H1 (cell line): ENCODE measurements at places on chromosomes 6 and 20. TPM values are rescaled to one million over a fixed set of nuclear protein-coding genes. Genes with fewer than 3 reads are reported as not detected.
A peak's percentile ranks its signal among the peaks of the same experiment; 100 is the strongest.

DNA sequence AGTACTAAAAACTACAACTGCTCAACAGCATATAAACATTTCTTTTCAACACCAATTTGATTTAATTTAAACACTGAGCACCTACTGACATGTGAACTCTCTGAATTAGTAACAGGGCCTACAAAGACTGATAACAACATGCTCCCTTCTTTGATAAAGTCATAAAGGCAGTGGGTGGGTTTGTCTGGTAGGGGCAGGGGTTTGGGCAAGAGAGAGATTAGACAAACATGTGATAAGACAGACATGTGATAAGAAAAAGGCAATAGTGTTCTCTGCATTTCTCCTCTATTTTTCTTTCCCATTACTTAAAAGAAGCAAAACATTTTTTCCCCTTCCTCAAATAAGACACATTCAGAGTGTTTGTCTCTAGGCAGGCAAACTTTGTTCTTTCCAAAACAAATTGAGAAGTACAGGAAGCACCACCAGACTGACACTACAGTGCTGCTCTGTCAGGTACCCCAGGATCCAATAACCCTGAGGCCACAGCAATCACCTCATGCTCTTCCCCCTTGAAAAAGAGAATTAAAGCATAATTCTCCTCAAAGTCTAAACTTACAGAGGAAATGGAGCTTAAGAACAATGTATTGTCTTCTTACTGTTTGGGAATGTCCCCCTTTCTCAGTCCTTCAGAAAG lies 11.9 kb downstream of the C6orf52 start:
- no peak for DNase-seq
- peaks cover 4% of the 10 kb centered on the region for H3K4me1 ChIP-seq
- no peak overlapping the region for H3K4me3 ChIP-seq
- H3K27ac ChIP-seq, result no peak overlapping the region
- H3K36me3 ChIP-seq, result no peaks in the 10 kb centered on the region

The ZC2HC1B gene
- not detected in 2 replicates for total RNA-seq

GRCh38 chr20:9258901-9259300 lies 190.0 kb downstream of the PLCB4 start:
- H3K27me3 ChIP-seq, result no peaks in the 10 kb centered on the region
- no peak for DNase-seq
- no peaks in the 10 kb centered on the region for H3K4me1 ChIP-seq
- H3K4me3 ChIP-seq, result no peak overlapping the region
- H3K36me3 ChIP-seq, result no peaks in the 10 kb centered on the region

GRCh38 chr6:138275976-138276375 lies 57.7 kb upstream of the PBOV1 start:
- H3K27me3 ChIP-seq, result no peaks in the 10 kb centered on the region
- no peak overlapping the region for H3K27ac ChIP-seq
- H3K4me1 ChIP-seq, result no peaks in the 10 kb centered on the region
- H3K4me3 ChIP-seq, result no peak overlapping the region

The CCHCR1 gene
- total RNA-seq, result 38.0 and 38.2 TPM in 2 replicates

The KCNS1 gene
- total RNA-seq, result 1.8 and 1.9 TPM in 2 replicates

- no peaks in the 10 kb centered on the region for H3K27me3 ChIP-seq
- H3K4me1 ChIP-seq, result no peaks in the 10 kb centered on the region
- H3K27ac ChIP-seq, result no peak overlapping the region
Measured at GRCh38 chr6:117687021-117687648, 11.9 kb downstream of the NUS1 start.

GRCh38 chr20:24403406-24403805 lies 66.0 kb upstream of the SYNDIG1 start:
- no peak for DNase-seq
- H3K27me3 ChIP-seq, result no peaks in the 10 kb centered on the region
- H3K27ac ChIP-seq, result no peak overlapping the region
- H3K36me3 ChIP-seq, result no peaks in the 10 kb centered on the region

The COL21A1 gene
- total RNA-seq, result 3.1 and 3.4 TPM in 2 replicates

The MACROD2 gene
- total RNA-seq, result 2.9 and 3.9 TPM in 2 replicates

The SNAP91 gene
- total RNA-seq, result 1.0 and 1.5 TPM in 2 replicates

The TEAD3 gene
- 27.0 and 28.7 TPM in 2 replicates for total RNA-seq

DNA sequence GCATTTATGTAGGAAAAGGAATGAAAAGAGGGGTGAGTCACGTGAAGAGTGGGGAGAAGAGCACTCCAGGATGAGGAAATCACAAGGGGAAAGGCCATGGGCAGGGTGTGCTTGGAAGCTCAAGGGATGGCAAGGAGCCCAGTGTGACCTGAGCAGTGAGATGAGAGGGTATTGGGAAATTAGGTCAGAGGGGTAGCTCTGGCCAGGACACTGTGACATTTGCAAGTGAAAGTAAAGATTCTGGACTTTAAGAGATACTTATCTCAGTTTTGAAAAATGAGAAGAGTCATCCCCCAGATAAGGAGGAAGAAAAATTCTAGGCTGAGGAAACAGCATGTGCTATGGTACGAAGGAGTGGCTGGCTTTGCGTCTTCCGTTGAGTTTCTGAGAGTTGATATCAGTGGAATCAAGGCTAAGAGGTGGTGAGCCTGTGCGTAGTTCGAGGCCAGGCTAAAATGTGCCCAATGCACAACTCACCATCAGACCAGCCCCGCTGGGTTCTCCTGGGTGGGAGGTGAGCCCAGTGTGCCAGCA lies 79.9 kb downstream of the GCLC start:
- no peak for DNase-seq
- no peaks in the 10 kb centered on the region for H3K36me3 ChIP-seq
- H3K4me3 ChIP-seq, result no peak overlapping the region
- H3K27ac ChIP-seq, result no peak overlapping the region
- H3K27me3 ChIP-seq, result no peaks in the 10 kb centered on the region

The SLC35B3 gene
- total RNA-seq, result 9.8 TPM in 2 replicates

- peaks cover 18% of the 10 kb centered on the region for H3K4me1 ChIP-seq
- H3K4me3 ChIP-seq, result no peak overlapping the region
- H3K27ac ChIP-seq, result no peak overlapping the region
- H3K36me3 ChIP-seq, result no peaks in the 10 kb centered on the region
- no peaks in the 10 kb centered on the region for H3K27me3 ChIP-seq
- no peak for DNase-seq
Measured at GRCh38 chr6:44198684-44199083, 18.0 kb upstream of the MYMX start.

- no peaks in the 10 kb centered on the region for H3K4me1 ChIP-seq
- no peak for DNase-seq
- no peaks in the 10 kb centered on the region for H3K36me3 ChIP-seq
Measured at GRCh38 chr20:39946053-39946810, 742.8 kb downstream of the MAFB start.

The EPPIN gene
- total RNA-seq, result 0.13 TPM in 1 of 2 replicates, not detected in the other

The WDR27 gene
- total RNA-seq, result 64.7 and 68.6 TPM in 2 replicates

GRCh38 chr6:111952821-111953540 lies 79.7 kb upstream of the FYN start:
- no peak overlapping the region for H3K4me3 ChIP-seq
- no peak for DNase-seq
- no peak overlapping the region for H3K27ac ChIP-seq
- no peaks in the 10 kb centered on the region for H3K36me3 ChIP-seq

- no peak overlapping the region for H3K4me3 ChIP-seq
- H3K36me3 ChIP-seq, result no peaks in the 10 kb centered on the region
- H3K27me3 ChIP-seq, result no peaks in the 10 kb centered on the region
- no peak overlapping the region for H3K27ac ChIP-seq
- H3K4me1 ChIP-seq, result no peaks in the 10 kb centered on the region
Measured at GRCh38 chr6:136734977-136735376, 57.3 kb downstream of the MAP3K5 start.

DNA sequence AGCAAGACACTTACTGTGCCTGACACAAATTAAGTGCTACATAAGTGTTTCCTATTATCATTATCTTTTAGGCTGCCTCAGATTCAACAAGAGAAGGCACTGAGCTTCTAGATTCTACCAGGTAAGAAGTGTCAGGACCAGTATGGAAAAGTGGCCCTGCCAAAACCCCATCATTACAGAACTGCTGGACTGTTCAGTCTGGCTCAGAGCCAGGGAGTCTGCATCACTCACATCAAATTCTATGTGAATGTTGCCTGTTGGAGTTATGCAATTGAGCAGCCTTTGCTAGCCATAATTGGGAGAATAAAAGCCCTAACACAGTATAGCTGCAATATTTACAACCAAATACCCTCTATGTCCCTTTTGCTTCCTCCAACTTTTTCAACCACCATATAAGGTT lies 70.9 kb downstream of the ATG5 start:
- no peaks in the 10 kb centered on the region for H3K4me1 ChIP-seq
- no peak overlapping the region for H3K27ac ChIP-seq
- H3K36me3 ChIP-seq, result no peaks in the 10 kb centered on the region
- DNase-seq, result no peak

DNA sequence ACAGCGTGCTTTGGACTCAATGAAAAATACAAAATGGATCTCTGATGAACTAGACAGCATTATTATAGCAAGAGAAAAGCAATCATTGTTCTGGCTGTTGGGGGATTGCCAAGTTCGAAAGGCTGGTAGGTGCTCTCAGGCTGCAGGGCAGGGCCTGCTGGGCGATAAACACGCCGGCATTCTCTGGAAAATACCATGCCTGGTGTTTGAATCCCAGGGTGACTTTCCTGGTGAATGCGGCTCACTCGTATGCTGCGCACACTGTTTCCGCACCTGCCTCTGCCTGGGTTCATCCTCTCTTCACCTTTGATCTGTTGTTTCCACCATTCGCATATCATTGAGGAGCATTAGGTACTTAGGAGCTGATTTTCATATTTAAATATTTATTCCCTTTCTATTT lies 37.4 kb downstream of the GCNT2 start:
- DNase-seq, result no peak
- H3K27ac ChIP-seq, result no peak overlapping the region
- H3K4me3 ChIP-seq, result peak overlapping the region; percentile 90
- H3K4me1 ChIP-seq, result peaks cover 2% of the 10 kb centered on the region

DNA sequence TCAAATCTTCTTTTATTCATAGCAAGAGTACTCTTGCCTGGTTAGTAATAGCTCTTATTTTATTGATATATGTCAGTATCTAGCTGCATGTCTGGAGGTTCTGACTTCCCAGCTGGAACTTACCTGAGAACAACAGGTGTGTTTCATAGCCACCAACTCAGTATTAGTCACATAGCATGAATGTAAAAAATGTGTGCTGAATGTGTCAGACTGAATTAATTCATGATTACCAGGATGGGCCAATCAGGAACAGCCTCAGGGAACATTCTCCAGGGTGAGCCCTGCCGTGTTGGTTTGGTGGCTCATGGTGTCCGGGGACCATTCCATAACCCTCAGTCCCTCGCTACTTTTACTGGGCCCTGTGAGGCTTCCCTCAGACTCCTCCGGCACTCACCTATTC lies 99.7 kb downstream of the TULP4 start:
- H3K36me3 ChIP-seq, result no peaks in the 10 kb centered on the region; the same call in 1 of the 2 replicates
- no peak overlapping the region for H3K4me3 ChIP-seq
- H3K27ac ChIP-seq, result no peak overlapping the region
- H3K4me1 ChIP-seq, result no peaks in the 10 kb centered on the region

GRCh38 chr20:58938541-58938940 lies 42.5 kb upstream of the NELFCD start:
- DNase-seq, result no peak
- no peaks in the 10 kb centered on the region for H3K4me1 ChIP-seq
- no peak overlapping the region for H3K4me3 ChIP-seq

DNA sequence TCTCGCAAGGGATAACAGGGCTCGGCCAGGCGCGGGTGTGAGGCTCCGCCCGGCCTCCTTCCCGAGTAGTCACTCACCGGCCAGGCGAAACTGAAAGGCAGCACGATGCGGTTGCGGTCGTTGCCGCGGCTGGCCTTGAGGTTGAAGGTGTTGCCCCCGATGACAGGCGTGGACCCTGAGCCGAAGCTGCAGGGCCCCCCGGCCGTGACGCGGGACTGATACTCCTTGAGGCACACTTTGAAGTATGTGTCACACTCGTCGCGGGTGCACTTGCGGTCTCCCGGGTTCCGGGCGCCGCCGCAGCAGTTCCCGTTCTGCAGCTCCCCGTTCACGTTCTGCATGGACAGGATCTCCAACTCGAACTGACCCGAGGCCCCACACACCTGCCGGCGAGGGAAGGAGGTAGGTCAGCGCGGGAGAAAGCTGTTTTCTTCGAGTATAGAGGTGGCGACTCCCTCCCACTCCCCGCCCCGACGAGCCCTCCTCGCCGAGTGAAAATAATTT lies 1.1 kb downstream of the JAG1 start:
- no peak overlapping the region for H3K27ac ChIP-seq
- no peaks in the 10 kb centered on the region for H3K27me3 ChIP-seq
- H3K4me1 ChIP-seq, result no peaks in the 10 kb centered on the region
- no peaks in the 10 kb centered on the region for H3K36me3 ChIP-seq
- peak overlapping the region; percentile 81 for H3K4me3 ChIP-seq
- no peak for DNase-seq

- no peaks in the 10 kb centered on the region for H3K27me3 ChIP-seq
- H3K27ac ChIP-seq, result peak overlapping the region; percentile 46; the same call in 1 of the 2 replicates
- H3K36me3 ChIP-seq, result no peaks in the 10 kb centered on the region
- peak overlapping the region; percentile 22; the same call in 1 of the 2 replicates for H3K4me3 ChIP-seq
- peaks cover 6% of the 10 kb centered on the region; the same call in 1 of the 2 replicates for H3K4me1 ChIP-seq
Measured at GRCh38 chr6:57423468-57423867, 106.0 kb downstream of the PRIM2 start.

GRCh38 chr20:36833275-36834020 lies 42.5 kb upstream of the TLDC2 start:
- H3K4me1 ChIP-seq, result no peaks in the 10 kb centered on the region
- H3K4me3 ChIP-seq, result no peak overlapping the region
- DNase-seq, result no peak
- H3K27ac ChIP-seq, result no peak overlapping the region

GRCh38 chr20:64090165-64090564 lies 6.0 kb upstream of the LKAAEAR1 start:
- DNase-seq, result no peak
- peaks cover 11% of the 10 kb centered on the region for H3K27me3 ChIP-seq
- H3K27ac ChIP-seq, result no peak overlapping the region
- H3K4me1 ChIP-seq, result no peaks in the 10 kb centered on the region; the same call in 1 of the 2 replicates
- no peaks in the 10 kb centered on the region for H3K36me3 ChIP-seq

DNA sequence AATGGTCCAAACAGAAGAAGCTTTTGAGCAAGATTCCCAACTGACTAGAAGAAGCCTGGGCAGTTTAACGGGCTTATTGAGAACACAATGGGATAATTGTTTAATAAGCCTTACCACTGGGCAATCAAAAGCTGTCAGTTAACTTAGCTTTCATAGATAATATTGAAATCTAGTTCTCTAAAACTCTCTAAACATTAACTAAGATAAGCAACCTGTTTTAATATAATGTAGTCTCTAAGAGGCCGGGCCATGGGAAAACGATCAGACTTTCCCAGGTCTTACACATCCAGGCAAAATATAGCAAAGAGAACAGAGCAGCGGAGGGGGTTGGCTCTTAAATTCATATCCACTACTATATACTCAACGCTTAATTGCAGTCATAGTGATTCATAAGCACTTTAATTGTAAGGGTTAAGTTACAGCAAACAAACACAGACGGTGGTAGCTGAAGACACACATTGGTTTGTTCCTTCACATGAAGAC lies 128.0 kb upstream of the FAM83B start:
- no peaks in the 10 kb centered on the region for H3K4me1 ChIP-seq
- H3K27ac ChIP-seq, result no peak overlapping the region
- no peak for DNase-seq
